ENCODE measurements at places on chromosomes 7 and 10. TPM values are rescaled to one million over a fixed set of nuclear protein-coding genes. Genes with fewer than 3 reads are reported as not detected.

GRCh38 chr10:20714518-20714917 is 182.6 kb downstream of the NEBL start:
- no peak for DNase-seq

DNA sequence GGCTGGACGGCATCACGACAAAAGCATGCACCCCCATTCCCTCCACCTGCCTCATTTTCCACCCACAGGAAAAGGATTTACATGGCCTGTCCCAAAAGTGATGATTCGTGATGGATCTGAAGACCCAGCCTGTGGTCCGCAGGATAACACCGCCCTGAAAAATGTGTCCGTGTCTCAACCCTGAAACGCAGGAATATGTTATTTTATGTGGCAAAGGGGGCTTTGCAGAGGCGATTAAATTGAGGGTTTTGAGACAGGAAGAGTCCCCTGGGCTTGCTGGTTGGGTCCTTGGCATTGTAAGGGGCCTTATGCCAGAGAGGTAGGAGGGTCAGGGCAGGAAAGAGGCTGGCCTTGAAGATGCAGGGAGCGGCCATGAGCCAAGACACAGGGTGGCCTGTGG is 80.2 kb upstream of the PPP2R2D start:
- no peak for DNase-seq

GRCh38 chr10:20406281-20407104 is 490.6 kb downstream of the NEBL start:
- no peak for DNase-seq

DNA sequence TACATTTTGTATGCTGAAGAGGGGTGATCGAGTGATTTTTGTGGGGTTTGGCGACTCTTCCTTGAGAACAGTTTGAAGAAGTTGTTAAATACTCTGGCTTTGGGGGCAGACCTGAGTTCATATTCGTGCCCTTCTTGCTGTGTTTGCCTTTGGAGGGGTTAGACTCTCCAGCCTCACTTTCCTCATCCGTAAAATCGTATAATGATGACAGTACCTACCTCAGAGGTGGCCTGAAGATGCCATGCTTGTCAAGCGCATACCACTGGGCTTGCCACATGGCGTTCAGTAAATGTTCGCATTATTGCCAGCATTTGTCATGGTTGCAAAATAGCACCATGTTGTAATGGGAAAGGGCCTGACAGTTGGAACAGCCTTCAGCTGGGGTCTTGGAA is 1.3 kb downstream of the STK17A start:
- DNase-seq, result peak; percentile 87

GRCh38 chr10:12807096-12807755 is 194.3 kb downstream of the CCDC3 start:
- no peak for DNase-seq

DNA sequence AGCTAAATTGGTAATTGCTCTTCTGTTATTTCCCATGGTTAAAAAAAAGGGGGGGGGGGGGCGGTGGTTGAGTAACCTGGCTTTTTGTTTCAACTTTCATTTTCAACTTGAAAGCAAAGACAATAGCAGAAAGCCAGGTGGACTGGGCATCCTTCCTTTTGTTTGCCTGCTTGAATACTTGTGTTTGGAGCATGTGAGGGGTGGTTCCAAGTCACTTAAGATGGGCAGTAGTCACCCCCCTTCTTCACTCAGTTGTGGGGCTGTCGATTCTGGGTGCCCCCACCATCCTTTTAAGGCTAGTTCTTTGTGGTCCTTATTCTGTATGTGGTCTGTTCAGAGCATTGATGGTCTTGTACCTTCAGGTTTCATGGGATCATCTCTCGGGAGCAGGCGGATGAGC is 165.6 kb upstream of the PRR15 start:
- DNase-seq, result no peak

DNA sequence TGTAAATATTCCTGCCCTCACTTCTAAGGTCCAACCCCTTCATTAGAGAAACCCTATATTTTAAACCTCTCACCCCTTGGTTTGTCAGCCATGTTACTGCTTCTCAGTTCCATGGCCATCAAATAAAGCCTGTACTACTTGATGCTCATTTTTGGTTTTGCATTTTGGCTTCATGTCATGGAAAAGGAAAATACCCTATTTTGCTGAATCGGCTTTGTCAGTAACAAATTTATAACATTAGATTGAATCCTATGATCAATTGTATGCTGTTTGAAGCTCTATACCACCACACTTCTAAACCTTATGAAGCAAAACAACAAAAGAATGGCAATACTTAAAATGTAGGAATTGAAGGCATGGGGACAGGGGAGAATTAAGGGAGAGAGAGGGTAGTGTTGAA is 333.1 kb downstream of the ETV1 start:
- no peak for DNase-seq

GRCh38 chr7:95781961-95782586 is 9.7 kb downstream of the DYNC1I1 start:
- no peak for DNase-seq

DNA sequence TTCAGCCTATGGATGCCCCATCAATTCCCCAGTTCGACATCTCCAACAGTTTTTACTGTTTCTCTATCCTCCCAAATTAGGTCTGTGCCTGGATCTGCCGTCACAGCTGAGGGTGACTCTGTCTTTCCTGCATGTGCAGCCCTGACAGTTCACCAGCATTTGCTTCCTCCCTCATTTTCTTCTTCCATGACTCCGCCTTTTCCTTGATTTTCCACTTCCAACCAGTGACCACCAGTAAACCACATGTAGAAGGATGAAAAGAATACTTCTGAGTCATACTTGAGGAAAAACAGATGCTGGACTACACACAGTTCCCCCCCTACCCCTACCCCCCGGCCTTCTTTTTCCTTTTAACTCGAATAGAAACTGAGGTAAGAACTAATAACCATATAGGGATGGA is 311.8 kb upstream of the POM121L12 start:
- no peak for DNase-seq

DNA sequence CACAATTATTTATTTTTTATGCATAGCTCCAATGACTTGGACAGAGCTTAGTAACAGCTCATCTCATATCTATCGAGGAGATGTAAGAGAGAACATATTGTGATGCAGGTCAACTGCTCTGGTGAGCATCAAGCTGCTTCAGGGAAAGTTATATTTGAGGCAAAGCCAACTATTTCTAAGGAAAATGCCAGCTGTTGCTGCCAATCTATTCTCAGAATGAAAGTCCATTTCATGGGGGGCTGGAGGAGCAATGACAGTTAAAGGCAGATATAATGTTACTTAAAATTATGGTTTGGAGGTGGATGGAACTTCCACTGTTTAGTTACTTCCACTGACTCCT is 424.8 kb downstream of the KIF20B start:
- no peak for DNase-seq

DNA sequence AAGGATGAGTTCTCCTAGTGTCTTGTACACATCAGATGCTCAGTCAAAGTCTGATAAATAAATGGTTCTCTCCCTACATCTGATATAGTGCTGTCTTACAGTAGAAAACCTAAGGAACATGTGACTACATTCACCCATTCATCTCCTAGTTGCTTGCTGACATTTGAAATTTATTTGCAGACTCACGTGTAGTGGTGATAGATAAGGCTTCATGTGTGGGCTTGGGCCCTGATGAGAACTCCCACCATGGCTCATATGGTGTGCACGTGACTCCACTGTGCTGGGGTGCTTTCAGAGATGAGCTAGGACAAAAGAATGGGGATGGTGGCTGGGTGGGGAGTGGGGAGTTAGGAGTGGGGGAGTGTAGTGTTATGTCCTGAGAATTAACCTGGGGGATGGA is 287.3 kb downstream of the RPS24 start:
- DNase-seq, result no peak

The IFIT1B gene
- total RNA-seq, result not detected

The TRIM4 gene
- total RNA-seq, result 35.4 TPM

The NXPH1 gene
- not detected for total RNA-seq

The NPFFR1 gene
- not detected for total RNA-seq

The TBX20 gene
- not detected for total RNA-seq

The PLEKHS1 gene
- total RNA-seq, result not detected

The METTL2B gene
- 30.9 TPM for total RNA-seq

The FZD1 gene
- total RNA-seq, result 12.6 TPM

The ACTL6B gene
- total RNA-seq, result not detected
